Progenitor cell of endocrine pancreas (in vitro differentiated cells): ENCODE measurements at places on chromosomes 12 and 14.

GRCh38 chr12:99732131-99732530, 84.6 kb downstream of the GARIN6 start:
- no peak for DNase-seq

DNA sequence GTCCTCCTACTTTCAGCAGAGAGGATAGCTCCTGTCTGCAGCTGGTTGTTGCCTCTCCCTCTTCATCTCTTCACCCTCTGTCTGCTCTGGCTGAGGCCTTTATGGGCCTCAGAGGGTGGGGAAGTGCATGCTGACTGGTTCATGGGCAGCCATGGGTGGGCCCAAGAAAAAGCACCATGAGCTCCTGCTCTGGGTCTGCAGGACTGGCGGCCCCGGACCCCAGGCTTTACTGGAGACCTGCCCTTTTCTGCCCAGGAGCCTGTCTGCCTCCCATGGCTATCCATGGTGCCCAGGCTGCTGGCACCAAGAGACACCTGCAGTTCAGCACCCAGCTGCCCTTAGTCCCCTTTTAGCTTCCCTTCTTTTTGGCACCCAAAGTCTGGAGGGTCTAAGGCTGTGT, 137.1 kb downstream of the PTPRR start:
- no peak for DNase-seq

- no peak for DNase-seq
These were observed 237.9 kb downstream of the PAWR start for GRCh38 chr12:79452906-79453305.

- peak; percentile 44 for DNase-seq
These were observed 139.1 kb downstream of the SPTSSA start for GRCh38 chr14:34322940-34323418.

GRCh38 chr12:60148831-60149230, 553.0 kb downstream of the SLC16A7 start:
- DNase-seq: no peak

DNA sequence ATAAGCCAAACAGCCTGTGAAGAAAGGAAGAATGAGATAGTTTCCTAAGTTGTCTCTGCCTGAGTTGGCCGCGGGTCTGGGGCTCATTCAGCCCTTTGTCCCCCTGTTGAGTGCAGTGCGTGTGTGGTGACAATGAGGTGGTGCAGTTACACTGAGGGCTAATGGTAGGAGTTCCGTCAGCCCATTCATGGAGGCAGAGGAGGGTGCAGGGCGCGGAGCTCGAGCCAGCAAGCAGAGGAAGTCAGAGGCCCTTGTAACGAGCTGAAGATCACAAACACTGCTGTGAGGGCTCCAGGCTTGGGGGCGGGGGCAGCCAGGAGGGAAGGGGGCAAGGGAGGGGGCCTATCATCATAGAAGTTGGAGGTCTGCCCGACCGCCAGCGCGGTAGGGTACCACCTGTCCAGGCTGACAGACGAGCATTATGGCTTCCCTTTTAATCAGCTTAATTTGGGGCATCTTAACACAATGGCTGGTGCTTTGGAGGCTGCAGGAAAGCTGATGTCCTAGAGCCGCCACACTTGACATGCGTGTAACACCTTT, 20.5 kb downstream of the CCND2 start:
- no peak for DNase-seq

DNA sequence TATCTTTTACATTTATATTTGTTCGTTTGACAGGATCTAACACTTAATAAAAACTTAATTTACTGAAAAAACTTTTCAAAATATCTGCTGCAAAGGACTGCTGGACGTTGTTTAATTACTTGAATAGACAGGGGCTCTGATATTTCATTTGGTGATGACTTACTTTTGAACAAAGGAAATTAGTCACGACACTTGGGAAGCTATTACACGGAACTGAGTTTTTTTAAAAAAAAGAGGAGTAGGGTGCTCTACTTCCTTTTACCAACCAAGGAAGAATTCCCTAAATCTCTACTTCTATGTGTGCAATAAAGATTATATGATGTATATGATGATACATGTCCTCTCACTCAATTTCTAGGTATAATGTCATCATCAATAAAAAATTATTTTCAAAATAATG, 4.7 kb downstream of the FGD6 start:
- no peak for DNase-seq

- no peak for DNase-seq
These were observed 164.1 kb downstream of the SPTSSA start for GRCh38 chr14:34297786-34298520.

- DNase-seq: no peak
These were observed 115.7 kb downstream of the LLPH start for GRCh38 chr12:66014818-66015217.

- no peak for DNase-seq
These were observed 59.9 kb downstream of the SETD3 start for GRCh38 chr14:99420711-99421110.

- DNase-seq: no peak
These were observed 18.9 kb downstream of the ERP27 start for GRCh38 chr12:14919455-14919854.

- DNase-seq: no peak
These were observed 292.6 kb upstream of the CAND1 start for GRCh38 chr12:66976526-66976925.

DNA sequence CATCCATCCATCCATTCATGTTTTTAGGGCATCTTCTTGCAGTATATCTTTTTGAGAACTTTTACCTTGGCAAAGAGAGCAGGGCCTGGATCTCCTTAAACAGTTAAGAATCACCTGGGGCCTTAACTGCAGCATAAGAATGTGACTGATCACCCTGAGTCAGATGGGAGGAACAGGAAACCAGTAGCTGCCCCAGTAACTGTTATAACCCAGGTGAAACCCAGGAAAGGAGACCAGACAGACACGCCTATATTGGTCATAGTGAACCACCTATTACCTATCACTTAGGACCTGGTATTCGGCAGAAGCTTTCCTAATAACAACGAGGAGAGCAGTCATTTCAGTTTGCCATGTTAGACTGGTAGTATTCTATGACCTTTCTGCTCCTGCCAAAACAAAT, 43.4 kb upstream of the NR2C1 start:
- DNase-seq: no peak

GRCh38 chr12:91179315-91179714, 3.3 kb downstream of the DCN start:
- DNase-seq: no peak

DNA sequence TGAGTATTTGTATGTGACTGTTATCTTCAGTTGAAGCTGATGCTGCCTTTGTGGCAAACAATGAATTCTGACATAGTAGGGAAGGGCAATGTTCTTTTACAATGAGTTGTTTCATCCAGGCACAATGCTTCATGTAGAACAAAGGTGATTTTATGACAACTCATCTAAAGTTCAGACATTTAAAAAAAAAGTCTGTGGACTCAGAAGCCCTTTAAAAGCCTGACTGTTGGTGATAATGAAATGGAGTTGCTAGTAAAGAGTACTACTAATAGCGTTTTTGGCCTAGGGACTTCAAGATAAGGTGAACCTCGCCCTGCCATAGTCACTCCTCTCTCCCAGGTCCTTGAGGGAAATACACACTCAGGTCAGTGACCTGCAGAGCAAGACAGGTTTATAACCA, 105.1 kb downstream of the AKAP6 start:
- DNase-seq: no peak

DNA sequence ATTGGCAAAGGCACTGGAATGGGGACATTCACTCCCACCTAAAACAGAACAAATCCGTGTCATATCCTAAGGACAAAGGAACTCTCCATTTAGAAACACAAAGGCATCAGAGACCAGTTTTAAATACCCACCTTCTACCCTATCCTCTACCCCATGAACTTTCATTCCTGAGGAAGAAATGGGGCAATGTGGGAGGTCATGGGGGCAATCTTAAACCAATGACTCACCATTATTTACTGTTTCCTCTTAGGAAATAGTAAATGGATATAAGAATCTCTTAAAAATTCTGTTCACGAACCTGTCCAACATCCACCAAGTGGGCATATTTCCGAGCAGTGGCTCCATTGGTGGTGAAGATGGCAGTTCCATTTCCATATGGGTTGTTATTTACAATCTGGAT, 19.4 kb downstream of the ALDH6A1 start:
- no peak for DNase-seq

- DNase-seq: no peak
These were observed 79.6 kb downstream of the PITPNM2 start for GRCh38 chr12:123071099-123071800.

DNA sequence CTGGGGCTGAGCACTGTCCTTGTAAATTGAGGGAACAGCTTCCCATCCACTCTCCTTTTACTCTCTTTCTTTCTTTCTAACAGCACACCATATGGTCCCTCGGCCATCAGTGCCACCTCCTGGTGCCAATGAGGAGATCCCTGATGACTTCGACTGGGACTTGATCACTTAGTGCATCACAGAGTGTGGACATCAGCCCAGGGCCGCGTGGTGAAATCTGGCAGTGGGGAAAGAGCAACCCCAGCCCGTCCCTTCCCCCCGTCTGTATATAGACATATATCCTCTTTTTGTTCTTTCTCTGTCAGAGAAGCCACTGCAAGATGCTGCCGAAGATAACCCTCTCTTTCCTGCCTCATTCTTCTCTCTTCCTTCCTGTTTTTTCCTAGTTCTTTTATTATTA, 13.5 kb downstream of the C3AR1 start:
- no peak for DNase-seq

DNA sequence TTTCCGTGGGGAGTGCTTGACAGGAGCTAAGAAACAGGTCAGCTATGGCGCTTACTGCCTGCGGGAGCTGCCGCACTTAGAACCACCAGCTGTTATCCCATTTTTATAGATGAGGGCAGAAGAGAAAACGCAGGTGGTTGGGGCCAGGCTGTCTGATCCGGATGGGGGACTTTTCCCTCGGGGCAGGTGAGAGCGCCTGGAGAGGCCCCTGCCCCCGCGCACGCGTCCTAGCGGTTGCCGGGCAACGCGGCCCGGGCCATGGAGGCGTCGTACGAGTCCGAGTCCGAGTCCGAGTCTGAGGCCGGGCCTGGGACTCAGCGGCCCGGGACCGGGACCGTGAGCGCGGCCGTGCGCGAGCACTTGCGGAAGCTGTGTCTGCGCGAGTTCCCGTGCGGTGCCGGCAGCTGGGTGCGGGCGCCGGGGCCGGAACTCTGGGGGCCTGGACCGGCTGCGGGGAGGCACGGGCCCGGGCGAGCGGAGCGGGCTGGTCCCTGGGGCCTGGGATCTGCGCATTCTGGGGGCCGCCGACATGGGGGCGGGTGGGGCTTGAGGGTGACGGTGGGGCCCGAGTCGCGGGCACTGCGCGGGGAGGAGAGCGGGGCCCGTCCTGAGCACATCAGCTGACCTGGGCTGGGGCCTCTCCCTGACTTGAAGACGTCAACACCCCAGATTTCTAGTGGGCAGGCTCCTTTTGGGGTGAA, at the start of gene LRRC43:
TSS of gene LRRC43 (plus strand) at position 237 of the 701 bp plus-strand sequence. CDS start at position 259, 22 bp downstream.
- DNase-seq: peak; percentile 61

GRCh38 chr12:97216848-97217247, 245.8 kb upstream of the RMST start:
- no peak for DNase-seq

- no peak for DNase-seq
These were observed 94.0 kb downstream of the ESR2 start for GRCh38 chr14:64200170-64200569.
